ENCODE measurements at places on chromosomes 7 and 10.

DNA sequence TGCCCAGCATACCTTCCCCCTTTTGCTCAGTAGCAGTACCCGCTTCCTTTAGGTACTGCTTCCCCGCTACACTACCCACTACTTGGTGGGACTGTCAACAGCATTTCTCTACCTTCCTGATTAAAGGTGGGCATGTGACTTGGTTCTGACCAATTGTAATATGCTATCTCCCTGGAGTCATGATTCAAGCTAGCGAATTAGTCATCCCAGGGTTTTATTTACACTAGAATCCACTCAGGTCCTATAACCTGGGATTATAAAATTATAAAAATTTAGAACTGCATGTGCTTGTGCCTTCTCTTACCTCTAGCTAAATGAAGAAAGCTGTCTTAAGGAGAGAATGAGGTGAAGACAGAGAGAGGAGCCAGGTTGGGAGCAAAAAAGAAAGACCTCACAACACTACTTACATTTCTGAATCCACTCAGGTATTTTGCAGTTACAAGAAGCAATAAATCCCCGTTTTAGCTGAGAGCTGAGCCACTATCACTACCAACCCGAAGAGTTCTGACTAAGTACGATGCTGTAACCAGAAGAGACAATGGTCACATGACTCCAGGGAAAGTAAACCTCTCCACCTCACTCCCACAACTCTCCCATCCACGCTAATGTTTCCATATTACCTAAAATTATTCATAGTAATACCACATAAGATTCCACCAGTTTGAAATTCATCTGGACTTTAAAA, 9.7 kb downstream of the GBX1 start:
- no peak for DNase-seq

DNA sequence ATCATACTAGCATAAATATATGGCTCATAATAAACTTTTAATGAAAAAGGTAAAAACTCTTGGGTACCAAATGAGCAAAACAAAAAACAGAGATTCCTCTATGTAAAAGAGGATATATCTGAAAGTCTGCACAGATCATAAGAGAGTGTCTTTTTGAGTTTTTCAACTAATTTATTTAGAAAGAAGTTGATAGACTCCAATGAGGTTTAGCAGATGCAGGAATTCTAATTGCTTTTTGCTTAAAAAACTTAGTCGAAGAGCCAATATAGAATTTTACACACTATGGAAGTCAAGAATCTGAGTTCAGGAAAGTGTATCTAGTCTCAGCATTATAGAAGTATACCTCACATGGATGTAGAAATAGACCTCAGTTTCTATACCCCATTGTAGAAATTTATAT, 3.4 kb upstream of the MLLT10 start:
- no peak for DNase-seq

DNA sequence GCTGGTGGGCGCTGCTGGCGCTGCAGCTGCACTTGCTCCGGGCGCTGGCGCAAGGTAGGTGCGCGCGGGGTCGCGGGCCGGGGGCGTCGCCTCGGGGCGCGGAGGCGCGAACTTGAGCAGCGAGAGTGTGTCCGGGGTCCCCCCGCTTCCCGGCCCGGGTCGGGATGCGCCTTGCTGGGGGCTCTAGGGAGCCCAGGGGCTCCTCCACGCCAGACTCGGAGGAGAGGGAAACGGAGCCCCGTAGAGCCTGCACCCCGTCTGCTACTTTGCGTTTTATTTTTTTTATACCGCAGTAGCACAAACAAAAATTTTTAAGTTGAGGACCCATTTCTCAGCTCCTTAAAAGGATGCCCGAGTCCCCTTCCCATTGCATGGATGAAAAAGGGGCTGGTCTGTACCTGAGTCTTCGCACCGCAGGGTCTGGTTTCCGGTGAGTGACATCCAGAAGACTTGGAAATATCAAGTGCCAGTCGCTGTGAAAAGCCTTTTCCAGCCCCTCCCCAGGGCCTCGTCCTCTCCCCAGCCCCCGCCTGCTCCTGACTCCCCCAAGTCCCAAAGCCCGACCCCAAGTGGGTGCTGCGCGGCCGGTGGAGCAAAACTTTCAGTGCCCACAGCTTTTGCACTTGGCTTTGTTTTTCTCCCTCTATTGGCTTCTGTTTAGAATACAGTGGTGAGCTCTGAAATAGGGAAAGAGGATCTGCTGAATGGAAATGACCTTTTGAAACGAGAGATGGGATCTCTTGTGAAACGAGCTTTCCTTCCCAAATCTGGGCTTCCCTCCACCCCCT, 973 bp downstream of the SDK1 start:
- DNase-seq: no peak

- DNase-seq: no peak
These were observed 18.1 kb downstream of the RAB11FIP2 start for GRCh38 chr10:118028619-118029018.

DNA sequence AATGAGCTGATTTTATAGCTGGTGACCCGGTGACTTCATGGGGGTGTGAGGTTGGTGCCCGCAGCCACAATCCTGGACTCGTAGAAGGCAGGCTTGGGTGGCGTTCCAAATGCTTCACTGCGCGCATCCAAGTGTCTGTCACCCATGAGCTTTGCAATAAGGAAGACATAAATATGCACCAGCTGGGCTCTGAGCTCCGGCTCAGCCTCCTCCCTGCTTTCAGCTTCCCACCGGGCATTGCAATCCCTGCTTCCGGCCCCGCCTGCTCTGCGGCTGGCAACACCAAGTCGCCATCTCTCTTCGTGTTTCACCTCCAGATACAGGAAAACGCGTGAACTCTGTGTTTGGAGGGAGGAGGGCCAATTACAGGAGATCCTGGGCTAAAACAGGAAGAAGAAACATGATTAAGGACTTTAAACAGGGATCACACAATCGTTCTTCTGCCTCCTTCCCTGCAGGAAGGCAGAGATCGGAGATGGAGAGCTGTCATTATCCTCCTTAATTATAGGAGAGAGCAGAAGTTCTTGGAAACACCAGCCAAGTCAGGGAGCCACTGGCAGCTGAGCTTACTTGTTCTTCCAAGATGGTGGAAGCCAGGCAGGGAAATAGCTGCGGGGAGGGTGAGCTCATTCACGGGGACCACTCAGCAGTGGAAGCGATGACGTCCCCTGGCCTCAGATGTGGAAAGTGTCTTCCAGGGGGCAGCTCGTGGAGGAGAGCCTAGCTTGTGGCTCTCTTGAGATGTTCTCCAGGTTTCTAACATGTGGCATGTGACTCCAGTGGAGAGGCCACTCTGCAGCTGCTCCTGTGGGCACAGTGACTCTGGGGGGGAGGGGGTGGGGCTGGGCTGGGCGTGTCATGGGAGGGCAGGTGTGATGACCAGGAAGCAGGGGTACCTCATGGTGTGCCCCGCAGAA, 134.9 kb downstream of the CAMK1D start:
- DNase-seq: no peak

DNA sequence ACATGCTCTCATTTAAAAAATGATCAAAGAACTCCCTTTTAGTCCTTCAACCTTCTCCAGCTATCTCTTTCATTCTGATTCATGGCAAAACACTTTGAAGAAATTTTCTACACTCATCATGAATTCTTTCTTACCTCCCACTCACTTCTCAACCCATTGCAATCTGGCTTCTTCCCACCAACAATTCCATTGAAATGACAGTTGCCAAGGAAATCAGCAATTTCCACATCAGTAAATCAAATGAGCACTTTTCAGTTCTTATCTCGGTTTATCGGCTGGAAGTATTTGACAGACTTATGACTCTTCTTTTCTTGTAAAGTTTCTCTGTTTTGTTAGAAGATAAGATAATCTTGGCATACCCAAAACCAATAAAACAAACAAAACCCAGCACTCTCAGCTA, 99.1 kb upstream of the CACNA2D1 start:
- no peak for DNase-seq

- peak; percentile 91 for DNase-seq
These were observed 77.9 kb upstream of the PDGFA start for GRCh38 chr7:597348-598178.

DNA sequence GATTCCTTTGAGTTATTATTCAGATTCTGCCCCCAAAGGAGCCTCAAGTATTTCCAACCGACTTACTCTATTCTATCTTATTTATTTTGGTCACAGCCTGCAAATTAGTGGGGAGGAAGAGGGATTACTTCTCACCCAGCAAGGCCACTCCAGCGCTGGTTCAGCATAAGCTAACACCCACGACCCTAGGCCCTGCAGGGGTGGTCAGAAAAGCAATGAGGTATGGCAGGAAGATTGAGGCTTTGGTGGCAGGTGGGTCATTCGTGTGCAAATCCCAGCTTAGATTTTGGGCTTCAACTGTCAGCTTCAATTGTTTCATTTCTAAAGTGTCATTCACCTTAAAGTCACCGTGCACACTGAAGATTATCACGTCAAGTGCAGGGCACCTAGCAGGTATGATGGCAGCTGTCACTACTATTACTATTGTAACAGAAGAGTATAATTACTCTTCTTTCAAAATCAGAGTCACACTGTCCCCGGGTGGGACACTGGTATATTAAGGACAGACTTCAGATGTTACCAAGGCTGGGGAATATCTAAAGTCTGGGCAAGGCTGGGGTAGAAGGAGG, 48.8 kb upstream of the OPTN start:
- no peak for DNase-seq

DNA sequence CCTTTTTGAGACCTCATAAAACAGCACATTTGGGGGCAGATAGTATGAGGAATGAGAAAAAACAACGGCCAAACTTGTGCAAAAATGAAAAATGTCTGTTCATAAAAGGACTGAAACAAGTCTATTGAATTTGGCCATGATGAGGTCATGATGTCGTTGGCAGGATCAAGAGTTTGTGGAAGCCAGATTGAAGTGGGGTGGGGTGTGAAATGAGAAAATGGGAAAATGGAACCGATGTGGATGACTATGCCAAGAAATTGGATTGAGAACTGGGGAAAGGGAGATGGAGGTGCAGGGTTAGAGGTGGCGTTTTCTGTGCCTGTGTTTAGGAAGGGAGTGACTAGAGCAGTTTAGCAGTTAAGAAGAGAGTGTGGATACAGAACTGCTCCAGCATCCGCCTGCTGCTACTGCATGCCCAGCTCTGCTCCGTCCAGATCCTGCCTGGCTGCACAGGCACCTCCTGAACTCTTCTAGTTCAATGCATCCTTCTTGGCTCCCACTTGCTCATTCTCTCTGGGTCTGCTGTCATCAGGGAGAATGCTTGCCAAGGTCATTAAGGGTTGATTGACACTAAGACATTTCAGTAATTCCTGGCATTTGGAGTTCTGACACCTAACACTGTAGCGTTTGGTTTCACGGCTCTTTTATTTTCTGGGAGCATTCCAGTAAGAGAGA, 111.9 kb downstream of the GALNT17 start:
- DNase-seq: no peak

GRCh38 chr10:14574291-14574690, 200.4 kb downstream of the FAM107B start:
- no peak for DNase-seq

GRCh38 chr10:14389981-14390590, 59.4 kb upstream of the FRMD4A start:
- DNase-seq: no peak

- no peak for DNase-seq
These were observed 108.2 kb downstream of the DLG5 start for GRCh38 chr10:77818378-77818777.

DNA sequence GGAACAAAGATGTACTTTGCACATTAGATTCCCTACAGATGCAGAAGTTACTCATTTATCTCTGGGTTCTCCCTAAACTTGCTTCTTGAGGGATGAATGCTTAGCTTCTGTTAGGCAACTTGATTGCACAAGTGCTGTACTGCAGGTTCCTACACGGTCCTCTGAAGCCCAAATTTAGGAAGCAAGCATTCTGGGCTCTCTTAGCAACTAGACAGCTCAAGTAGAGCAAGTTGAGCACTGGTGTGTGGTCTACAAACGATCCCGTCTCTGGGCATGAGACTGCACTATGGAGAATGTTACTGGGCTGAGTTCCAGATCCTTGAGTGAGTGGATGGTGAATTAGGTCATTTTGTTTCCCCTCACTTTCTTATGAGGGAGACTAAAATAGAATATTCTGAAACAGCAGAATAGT, 14.3 kb downstream of the SEMA3D start:
- no peak for DNase-seq

DNA sequence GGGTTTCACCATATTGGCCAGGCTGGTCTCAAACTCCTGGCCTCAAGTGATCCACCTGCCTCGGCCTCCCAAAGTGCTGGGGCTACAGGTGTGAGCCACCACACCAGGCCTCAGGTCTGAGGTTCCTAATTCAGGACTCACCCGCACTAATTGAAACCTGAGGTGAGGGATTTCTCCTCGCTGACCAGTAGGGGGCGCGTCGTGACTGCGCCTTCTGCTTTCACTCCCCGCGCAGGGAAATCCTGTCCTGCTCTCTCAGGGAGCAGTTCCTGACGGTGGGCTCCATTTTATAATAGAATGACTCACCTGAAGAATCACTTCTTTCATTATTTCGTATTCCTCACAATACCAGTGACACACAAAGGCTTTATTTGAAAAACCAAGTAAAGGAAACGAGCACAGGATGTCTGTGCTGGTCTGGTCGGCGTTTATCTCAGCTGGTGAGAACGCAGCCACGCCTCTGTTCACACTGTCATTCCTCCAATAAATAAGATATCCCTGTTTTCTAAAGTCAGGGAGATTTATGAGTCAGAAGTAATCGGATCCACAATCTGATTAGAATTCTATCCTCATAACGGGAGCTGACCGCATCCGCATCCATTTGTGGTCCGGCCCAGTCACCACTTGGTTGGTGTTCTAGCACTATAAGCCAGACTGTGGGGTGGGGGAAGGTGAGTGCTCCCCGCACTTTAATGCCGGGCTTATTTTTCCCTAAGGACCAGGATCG, 35.4 kb downstream of the BAG3 start:
- DNase-seq: peak; percentile 87

- no peak for DNase-seq
These were observed 82.6 kb upstream of the PRKG1 start for GRCh38 chr10:50991456-50992355.

- DNase-seq: peak; percentile 19
These were observed 277.0 kb downstream of the EXOC4 start for GRCh38 chr7:133529861-133530260.

GRCh38 chr7:105352018-105352612, 36.6 kb downstream of the SRPK2 start:
- peak; percentile 98 for DNase-seq
